ENCODE measurements at places on chromosomes 12 and 14. TPM values are rescaled to one million over a fixed set of nuclear protein-coding genes. Genes with fewer than 3 reads are reported as not detected.

Gene RNU4-1
- under 0.01 TPM for total RNA-seq

Gene PDZRN4
- total RNA-seq, result not detected

Gene CDKN3
- 44.7 TPM for total RNA-seq

Gene PROX2
- not detected for total RNA-seq

Gene TAS2R43
- 3.1 TPM for total RNA-seq

Gene EML1
- total RNA-seq, result 10.3 TPM

Gene DAO
- total RNA-seq, result not detected

Measured in melanocyte of skin (primary cell).